ENCODE measurements at places on chromosomes 1 and 21.
A peak's percentile ranks its signal among the peaks of the same experiment; 100 is the strongest.

DNA sequence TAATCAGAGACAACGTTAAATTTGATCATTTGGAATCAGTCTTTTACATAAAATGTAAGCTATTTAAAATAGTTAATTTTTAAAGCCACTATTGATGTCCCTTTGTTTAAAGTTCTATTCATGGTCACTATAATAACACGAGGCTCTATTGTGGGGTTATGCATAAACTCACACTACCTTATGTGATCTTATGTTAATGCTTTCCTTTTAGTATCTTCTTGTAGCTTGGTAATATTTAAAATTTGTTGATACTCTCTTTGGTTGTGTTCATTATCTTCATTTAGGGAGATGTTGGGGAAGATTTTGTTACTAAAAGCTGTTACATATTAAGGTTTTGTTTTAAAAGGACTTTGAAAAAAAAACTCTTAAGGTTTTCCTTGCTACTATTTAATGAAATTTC is 1.2 kb downstream of the B3GALT2 start:
- DNase-seq = no peak

- DNase-seq = no peak
Observed at GRCh38 chr1:37574834-37575480, 18.2 kb downstream of the DNALI1 start.

DNA sequence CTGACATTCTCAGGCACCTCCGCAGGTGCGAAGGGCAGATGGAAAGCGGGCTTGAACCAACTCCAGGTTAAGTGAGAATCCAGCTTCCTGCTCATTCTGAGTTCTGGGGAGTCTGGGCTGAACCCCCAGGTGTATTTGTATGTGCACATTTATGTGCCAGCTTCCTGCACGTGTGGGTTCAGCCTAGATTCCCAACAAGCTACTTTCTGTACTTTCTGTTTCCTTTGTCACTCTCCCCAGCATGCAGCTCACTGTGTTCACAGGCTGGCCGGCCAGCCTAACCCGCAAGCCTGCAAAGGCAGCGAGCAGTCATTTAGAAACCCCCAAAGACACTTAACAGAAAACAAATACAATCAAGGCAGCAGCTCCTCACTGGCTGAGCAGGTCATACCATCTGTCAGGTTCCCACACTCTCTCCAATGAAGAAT is 1.3 kb upstream of the IL19 start:
- no peak for DNase-seq

DNA sequence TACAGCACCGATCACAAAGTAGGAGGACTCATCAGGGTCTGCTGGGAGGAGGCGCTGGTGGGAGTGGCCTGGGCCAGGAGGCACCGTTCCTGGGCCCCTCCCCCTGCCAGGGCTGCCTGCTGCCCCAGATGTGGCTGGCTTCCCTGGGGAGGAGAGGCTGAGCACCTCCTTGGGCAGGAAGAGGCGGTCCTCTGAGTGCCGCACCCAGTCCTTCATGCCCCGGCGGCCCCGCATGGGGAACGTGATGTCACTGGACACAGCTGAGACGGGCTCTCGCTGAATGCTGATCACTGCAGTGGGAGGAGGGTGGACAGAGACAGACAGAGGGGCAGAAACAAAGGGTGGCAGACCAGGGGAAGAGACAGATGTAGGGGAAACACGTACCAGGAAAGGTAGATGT is 24.8 kb downstream of the ADGRB2 start:
- DNase-seq = peak; percentile 26

- DNase-seq = no peak
Observed at GRCh38 chr1:55035904-55036303, 3.4 kb upstream of the PCSK9 start.

GRCh38 chr21:36640174-36640720 is 58.7 kb upstream of the SIM2 start:
- no peak for DNase-seq

- no peak for DNase-seq
Observed at GRCh38 chr1:2983706-2984398, 37.4 kb upstream of the ACTRT2 start.

GRCh38 chr1:27366411-27367159 is at the start of gene MAP3K6:
TSS of gene MAP3K6 (minus strand) at chr1:27366961. CDS start at chr1:27366597, 364 bp downstream.
- DNase-seq = peak; percentile 91

- no peak for DNase-seq
Observed at GRCh38 chr1:204959374-204959773, 83.6 kb upstream of the CNTN2 start.

- peak; percentile 49 for DNase-seq
Observed at GRCh38 chr1:27614625-27615344, 10.8 kb upstream of the AHDC1 start.

GRCh38 chr1:70567167-70567566 is 156.1 kb downstream of the CTH start:
- DNase-seq = no peak

- no peak for DNase-seq
Observed at GRCh38 chr21:45516071-45516670, 26.1 kb downstream of the SLC19A1 start.

DNA sequence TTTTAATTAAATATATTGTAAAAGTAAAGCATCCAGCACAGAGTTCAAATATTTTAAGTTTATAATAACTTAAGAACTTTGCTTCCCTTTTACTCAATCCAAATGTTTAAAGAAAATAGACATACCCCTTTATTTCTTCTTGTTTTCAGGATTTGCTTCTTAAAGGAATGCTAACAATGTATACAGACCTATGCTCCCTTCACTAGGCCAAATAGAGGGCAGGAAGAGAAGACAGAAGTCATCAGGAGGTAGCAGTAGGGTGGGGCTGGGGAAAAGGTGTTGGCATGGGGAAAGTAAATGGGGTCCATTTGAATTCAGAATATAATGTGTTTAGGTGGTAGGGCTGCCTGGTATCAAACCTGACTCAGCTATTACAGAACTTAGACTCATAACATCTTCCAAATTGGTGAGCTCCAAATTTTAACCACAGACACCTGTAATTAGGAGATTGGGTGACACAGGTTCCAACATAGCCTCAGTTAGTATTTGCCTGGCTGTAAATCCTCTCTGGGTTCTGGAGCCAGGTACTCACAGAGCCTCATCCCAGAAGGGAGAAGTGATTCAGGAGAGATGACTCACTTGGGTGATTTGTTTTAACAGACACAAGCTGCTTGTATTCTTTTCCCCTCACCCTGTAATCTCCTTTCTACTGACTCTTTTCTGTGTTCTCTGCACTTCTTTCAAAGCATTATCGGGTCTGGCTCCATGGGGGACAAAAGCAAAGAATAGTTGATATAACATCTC is 60.1 kb upstream of the DUSP10 start:
- DNase-seq = no peak

- no peak for DNase-seq
Observed at GRCh38 chr1:203495845-203496244, 1.9 kb downstream of the OPTC start.

- no peak for DNase-seq
Observed at GRCh38 chr1:198272492-198272891, 115.7 kb downstream of the NEK7 start.

- no peak for DNase-seq
Observed at GRCh38 chr1:243559575-243560162, 290.4 kb downstream of the AKT3 start.

- DNase-seq = no peak
Observed at GRCh38 chr21:29219165-29219770, 79.5 kb upstream of the BACH1 start.

GRCh38 chr1:36919491-36920145 is 114.7 kb downstream of the GRIK3 start:
- no peak for DNase-seq

DNA sequence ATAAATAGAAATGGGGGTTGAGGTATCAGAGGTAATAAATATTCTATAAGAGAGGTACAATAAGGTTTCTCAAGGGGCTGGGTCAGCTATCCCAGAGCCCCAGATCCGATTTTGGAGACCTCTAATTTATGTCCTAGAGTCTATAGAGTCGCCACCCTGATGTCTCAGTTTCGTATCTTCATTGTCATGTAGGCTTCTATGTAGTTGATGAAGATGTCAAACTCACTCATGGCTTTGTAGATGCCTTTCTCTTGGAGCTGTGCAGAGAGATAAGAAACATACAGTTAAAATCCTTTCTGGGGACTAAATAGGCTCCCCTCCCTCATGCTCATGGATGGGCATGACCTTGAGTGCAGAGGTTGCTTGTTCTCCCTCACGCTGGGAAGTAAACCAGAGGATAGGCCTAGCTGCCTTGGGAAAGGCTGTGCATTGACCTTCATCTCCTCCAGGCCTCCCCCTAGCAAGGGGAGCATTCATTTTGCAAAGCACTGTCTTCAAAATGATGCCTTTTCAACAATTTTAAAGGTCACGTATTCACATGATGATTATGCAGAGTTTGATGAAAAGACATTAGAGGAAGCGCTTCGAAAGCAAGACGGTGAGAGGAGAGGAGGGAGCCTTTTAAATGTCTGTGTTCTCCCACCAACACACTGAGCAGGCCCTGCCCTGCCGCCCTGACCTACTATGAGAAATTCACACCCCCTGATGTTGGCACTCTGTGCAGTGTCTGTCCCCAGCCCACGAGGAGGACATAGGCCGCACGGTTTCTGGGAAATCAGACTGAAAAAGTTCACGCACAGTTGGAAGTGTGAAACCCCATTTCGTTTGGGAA is 1.9 kb upstream of the IL19 start:
- no peak for DNase-seq

DNA sequence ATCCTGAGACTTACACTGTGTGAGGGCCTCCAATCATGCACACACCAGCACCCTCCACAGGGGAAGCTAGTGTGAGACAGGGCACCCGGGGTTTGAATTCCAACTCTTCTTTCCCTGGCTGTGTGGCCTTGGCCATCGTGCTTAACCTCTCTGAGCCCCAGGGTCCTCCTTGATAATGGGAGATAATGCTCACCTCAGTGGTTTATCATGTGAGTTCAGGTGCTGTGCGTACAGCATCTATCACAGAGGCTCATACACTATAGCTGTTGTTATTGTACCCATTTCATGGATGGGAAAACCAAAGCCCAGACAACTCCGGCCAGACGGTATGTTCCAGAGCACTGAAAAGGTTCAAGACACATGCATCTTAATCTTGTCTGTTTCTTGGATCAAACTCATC is 16.0 kb upstream of the UBXN10 start:
- DNase-seq = no peak

GRCh38 chr1:10132852-10133251 is 77.5 kb upstream of the KIF1B start:
- no peak for DNase-seq

DNA sequence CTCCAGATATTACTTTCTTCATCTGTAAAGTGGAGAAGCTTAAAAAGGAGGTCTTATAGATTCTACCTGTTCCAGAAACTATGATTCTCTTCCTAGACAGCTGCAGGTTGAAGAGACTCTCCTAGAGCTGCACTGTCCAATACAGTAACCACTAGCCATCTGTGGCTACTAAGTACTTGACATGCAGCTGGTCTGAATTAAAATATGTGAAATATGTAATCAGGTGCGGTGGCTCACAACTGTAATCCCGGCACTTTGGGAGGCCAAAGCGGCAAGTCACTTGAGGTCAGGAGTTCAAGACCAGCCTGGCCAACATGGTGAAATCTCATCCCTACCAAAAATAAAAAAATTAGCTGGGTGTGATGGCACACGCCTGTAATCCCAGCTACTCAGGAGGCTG is 15.8 kb downstream of the APP start:
- no peak for DNase-seq

DNA sequence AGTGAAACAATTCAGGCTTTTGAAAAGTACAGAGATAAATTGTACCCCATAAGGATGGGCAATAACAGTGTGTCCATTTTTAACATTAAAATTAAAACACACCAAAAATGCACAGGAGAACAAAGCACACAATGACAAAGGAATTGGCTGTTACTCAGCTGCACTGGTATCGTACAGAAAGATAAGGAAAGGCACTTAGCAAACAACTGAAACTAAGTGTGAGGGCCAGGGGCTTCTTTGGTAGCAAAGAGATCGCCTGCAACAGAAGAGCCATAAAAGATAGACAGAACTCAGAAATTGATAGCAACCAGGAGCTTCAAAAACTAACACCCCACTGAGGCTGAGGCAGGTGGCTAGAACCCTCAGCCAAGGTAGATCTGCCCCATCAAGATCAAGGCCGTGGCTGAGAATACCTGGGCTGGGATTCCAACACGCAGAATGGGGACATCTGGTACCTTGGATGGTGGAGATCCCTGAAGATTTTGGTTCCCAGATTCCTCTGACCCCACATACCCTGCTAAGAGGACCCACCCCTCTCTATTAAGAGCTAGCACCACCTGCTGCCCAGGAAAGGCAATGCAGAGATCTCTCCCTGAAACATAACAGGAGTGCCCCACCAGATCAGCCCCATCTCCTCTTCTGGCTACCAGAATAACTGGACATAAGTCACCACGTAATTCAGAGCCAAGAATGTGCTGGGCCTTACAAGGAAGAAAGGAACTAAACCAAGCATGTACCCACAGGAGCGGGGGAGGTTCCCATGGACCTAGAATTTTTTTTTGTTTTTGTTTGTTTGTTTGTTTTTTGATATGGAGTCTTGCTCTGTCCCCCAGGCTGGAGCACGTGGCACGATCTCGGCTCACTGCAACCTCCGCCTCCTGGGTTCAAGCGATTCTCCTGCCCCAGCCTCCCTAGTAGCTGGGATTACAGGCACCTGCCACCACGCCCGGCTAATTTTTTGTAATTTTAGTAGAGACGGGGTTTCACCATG is 16.2 kb downstream of the PLEKHO1 start:
- peak; percentile 91 for DNase-seq

GRCh38 chr1:151002051-151002450 is 4.7 kb downstream of the MINDY1 start:
- DNase-seq = no peak

DNA sequence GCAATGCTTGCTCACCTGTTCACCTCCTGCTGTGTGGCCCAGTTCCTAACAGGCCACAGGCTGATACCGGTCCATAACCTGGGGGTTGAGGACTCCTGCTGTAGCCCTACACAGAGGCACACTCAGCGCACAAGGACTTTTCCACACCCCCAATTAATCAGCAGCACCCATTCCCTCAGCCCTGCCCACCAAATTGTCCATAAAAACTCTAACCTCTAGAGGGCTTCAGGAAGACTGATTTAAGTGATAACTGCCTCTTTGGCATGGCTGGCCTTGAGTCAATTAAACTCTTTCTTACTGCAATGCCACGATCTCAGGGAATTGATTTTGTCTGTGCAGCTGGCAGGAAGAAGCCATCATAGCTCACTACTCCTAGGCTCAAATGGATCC is 71.3 kb upstream of the MUTYH start:
- DNase-seq = no peak

GRCh38 chr1:164794356-164794755 is 235.4 kb downstream of the PBX1 start:
- DNase-seq = no peak

GRCh38 chr1:58785442-58786058 is 1.7 kb upstream of the JUN start:
- peak; percentile 64 for DNase-seq

GRCh38 chr1:39105061-39105840 is 79.1 kb downstream of the NDUFS5 start:
- DNase-seq = peak; percentile 69

- no peak for DNase-seq
Observed at GRCh38 chr1:175320804-175321203, 128.2 kb upstream of the KIAA0040 start.

- no peak for DNase-seq
Observed at GRCh38 chr1:63450416-63450815, 72.6 kb downstream of the ITGB3BP start.

DNA sequence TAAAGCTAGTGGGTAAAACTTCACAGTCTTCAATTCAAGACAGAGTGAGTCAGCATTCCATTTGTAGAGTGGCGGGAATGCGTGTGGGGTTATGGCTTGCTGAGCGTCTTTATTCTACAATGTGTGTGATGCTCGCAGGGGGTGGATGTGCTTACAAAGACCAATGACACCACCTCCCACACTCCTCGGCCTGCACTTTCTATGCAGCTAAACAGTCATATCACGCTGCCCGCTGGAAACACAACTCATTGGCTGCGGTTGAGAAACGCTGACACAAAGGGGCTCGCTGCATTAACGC is 298.5 kb downstream of the PCP4 start:
- no peak for DNase-seq
